ENCODE measurements at places on chromosomes 13 and 19. TPM values are rescaled to one million over a fixed set of nuclear protein-coding genes. Genes with fewer than 3 reads are reported as not detected.

LGALS4 gene
- total RNA-seq: not detected

ZNF728 gene
- total RNA-seq: 0.50 TPM

SMIM44 gene
- not detected for total RNA-seq

NOTCH3 gene
- 51.1 TPM for total RNA-seq

C1QTNF9 gene
- total RNA-seq: not detected

CLIP3 gene
- total RNA-seq: 30.8 TPM

RPL13A gene
- 4,431 TPM for total RNA-seq

SIGLEC12 gene
- not detected for total RNA-seq

ALDH16A1 gene
- total RNA-seq: 16.5 TPM

IGFL1 gene
- total RNA-seq: not detected

ZNF493 gene
- total RNA-seq: 28.5 TPM

SIGLEC8 gene
- not detected for total RNA-seq

PLPP2 gene
- 76.9 TPM for total RNA-seq

VSTM2B gene
- not detected for total RNA-seq

PDE4A gene
- total RNA-seq: 6.3 TPM

CAPN12 gene
- total RNA-seq: 0.15 TPM

MCF2L gene
- 0.33 TPM for total RNA-seq

KLK14 gene
- total RNA-seq: 0.17 TPM

OLFM4 gene
- total RNA-seq: not detected

ZNF302 gene
- total RNA-seq: 14.1 TPM

ZNF729 gene
- not detected for total RNA-seq

RELB gene
- 4.1 TPM for total RNA-seq

FAAP24 gene
- 2.2 TPM for total RNA-seq

ZNF382 gene
- total RNA-seq: 12.9 TPM

ZNF568 gene
- total RNA-seq: 23.3 TPM

CIC gene
- total RNA-seq: 44.0 TPM

FSTL3 gene
- 15.9 TPM for total RNA-seq

ATP12A gene
- not detected for total RNA-seq

FPR3 gene
- not detected for total RNA-seq

C3 gene
- total RNA-seq: 42.7 TPM

CEBPA gene
- 0.15 TPM for total RNA-seq

SULT2B1 gene
- total RNA-seq: not detected

ZNF583 gene
- 5.7 TPM for total RNA-seq

C19orf85 gene
- total RNA-seq: not detected

KLK12 gene
- total RNA-seq: not detected

SLC1A6 gene
- not detected for total RNA-seq

NAA16 gene
- 6.6 TPM for total RNA-seq

TPP2 gene
- 55.9 TPM for total RNA-seq

CCDC8 gene
- 34.2 TPM for total RNA-seq

CLDN10 gene
- total RNA-seq: not detected

ACER1 gene
- total RNA-seq: not detected

OSCAR gene
- 0.33 TPM for total RNA-seq

GJB2 gene
- total RNA-seq: 0.29 TPM

CILP2 gene
- total RNA-seq: under 0.01 TPM

PTH2 gene
- not detected for total RNA-seq

ZNF841 gene
- total RNA-seq: 23.5 TPM

ARHGAP33 gene
- total RNA-seq: 10.0 TPM

NAT14 gene
- 20.8 TPM for total RNA-seq

NAPSA gene
- 0.50 TPM for total RNA-seq

NKPD1 gene
- total RNA-seq: under 0.01 TPM

DCLK1 gene
- total RNA-seq: 19.5 TPM

IL27RA gene
- total RNA-seq: 0.87 TPM

SIAH3 gene
- not detected for total RNA-seq

IGSF23 gene
- 0.17 TPM for total RNA-seq

TMPRSS9 gene
- not detected for total RNA-seq

GDF15 gene
- 37.7 TPM for total RNA-seq

EXOC3L2 gene
- not detected for total RNA-seq

MAP3K10 gene
- total RNA-seq: 10.8 TPM

NEK5 gene
- total RNA-seq: not detected

AMH gene
- total RNA-seq: 1.5 TPM

Measured in smooth muscle cell of trachea (primary cell).